ENCODE measurements at places on chromosomes 2 and 18.
A peak's percentile ranks its signal among the peaks of the same experiment; 100 is the strongest.

DNA sequence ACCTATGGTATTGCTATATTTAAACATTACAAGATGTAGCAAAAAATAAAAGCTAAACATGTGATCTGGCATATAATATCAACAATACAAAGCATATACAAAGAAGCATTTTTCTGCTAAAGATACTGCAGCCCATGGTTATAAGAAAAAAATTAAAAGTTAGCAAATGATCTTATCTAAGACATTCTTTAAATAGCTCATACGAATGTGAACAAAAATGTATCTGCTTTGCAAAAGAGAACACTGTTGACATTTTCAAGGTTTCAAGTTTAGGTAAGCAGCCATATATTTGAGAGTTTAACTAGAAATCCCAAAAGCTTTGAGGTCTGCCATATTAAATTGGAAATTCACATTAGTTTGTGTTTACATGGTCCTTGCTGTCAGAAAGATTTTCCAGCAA is 301.0 kb upstream of the SLC39A10 start:
- no peak for DNase-seq

DNA sequence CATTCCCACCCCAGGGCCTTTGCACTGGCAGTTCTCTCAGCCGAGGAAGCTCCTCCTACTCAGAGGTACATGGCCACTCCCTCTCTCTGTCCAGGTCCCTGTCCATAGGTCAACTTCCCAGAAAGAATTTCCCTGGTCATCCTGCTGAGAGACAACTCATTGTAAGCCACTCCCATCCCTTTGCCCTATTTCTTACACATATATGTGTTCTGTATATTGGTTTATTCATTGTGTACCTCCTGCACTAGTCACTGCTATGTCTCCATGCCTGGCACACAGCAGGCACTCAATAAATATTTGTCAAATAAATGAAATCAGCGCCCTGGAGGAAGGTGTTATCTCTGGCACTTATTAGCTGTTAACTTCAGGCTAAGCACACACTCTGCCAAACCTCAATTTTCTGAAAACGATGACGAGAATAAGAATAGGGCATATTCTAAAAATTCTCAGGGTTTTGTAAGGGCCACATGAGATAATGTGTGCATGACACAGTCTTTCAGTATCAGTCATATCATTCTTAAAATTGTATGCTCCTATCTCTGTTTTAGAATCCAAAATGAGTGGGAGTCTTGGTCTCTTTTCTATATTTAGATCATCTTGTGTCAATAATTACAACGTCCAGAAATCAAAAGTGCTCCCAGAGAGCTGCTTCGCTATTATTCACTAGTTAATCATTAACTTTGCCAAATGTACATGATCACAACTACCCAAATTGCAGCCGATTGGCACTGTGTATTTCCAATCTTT is 198.0 kb downstream of the ALK start:
- peak; percentile 68 for DNase-seq

GRCh38 chr2:130756053-130756873 is 923 bp downstream of the AMER3 start:
- DNase-seq, result peak; percentile 61

DNA sequence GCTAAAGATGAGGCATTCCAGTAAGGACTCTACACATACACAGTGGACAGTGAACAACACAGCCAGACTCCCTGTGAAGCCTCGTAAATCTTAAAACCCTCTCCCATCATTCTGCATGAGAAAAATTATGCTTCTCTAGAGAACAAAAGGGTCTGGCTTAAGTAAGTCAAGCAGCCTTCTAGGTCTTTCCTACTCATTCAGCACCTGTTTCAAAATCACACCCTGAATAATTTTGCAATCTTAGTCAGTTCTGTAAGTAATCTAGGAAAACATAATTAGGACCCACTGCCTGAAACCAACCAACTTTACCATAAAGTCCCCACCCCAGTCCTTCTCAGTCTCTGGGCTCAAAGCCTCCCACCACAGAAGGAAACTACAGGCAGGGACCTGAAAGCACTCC is 19.7 kb downstream of the IAH1 start:
- no peak for DNase-seq

DNA sequence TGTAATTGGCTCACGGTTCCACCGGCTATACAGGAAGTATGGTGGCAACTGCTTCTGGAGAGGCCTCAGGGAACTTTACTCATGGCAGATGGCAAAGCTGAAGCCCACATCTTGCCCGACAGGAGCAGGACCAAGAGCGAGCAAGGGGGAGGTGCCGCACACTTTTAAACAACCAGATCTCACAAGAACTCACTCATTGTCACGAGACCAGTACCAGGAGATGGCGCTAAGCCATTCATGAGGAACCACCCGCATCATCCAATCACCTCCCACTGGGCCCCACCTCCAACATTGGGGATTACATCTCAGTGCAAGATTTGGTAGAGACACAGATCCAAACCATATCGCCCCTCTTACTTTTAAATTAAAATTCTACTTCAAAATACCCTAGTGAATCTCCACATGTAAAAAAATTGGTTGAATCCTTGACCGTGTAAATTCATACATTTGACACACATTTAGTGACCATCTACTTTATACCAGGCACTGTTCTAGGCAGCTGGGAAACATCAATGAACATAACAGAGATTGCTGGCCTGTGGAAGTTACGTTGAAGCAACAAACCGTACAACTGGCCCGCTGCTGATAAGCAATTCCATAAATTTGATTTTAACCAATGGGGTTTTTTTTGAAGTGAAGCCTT is 87.6 kb downstream of the ALPK2 start:
- no peak for DNase-seq

- DNase-seq, result no peak
Measured at GRCh38 chr2:148726228-148726627, 81.7 kb downstream of the EPC2 start.

DNA sequence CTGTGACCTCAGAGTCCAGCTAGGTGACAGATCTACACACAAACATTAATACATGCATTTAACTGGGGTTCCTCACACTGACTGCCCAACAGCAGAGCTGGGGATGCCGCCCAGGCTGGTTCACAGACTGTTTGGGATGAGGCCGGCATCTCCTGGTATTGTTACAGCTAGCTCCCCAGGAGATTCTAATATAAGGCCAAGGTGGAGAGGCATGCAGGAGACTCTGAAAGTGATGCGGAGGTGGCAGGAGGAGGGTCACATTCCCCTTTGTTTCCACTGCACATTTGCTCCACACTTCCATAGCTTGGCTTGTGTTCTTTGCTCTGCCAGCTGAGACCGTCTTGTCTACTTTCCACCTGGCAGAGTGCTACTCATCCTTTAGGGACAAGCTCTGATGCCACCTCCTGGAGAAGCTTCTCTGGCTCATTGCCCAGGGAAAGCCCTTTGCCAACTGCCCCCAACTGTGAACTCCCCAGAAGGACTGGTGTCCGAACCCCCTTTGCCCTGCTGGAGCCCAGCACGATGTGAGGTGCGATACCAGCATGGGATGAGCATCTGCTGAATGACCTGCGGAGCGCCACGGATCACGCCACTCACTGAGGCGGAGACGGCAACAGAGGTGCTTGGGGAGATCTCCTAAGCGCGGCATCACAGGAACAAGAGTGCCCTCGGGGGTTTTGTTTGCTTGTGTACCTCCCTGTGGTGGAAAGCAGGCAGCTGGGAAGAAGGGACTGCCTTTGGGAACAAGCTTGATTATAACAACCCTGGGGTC is 88.8 kb downstream of the UXS1 start:
- no peak for DNase-seq

DNA sequence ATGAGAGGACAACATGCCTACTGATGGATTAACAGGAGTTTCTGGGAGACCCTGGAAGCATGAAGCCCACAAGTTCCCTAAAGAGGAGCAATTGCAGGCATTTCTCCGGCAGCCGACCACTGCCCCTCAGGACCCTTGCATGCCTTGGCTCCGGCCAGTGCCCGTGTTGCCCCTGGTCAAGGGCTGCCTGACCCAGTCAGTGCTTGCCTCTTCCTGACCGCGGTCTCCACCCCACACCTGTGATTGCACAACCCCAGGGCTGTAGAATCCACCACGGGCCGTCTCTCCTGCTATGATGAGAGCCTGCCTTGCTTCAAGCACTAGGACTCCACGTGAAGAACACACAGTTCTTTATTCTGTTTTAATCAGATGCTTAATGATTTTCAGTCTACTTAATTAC is 127.5 kb downstream of the GLI2 start:
- DNase-seq, result no peak

- peak; percentile 30 for DNase-seq
Measured at GRCh38 chr18:57859314-57859713, 56.2 kb upstream of the ATP8B1 start.

DNA sequence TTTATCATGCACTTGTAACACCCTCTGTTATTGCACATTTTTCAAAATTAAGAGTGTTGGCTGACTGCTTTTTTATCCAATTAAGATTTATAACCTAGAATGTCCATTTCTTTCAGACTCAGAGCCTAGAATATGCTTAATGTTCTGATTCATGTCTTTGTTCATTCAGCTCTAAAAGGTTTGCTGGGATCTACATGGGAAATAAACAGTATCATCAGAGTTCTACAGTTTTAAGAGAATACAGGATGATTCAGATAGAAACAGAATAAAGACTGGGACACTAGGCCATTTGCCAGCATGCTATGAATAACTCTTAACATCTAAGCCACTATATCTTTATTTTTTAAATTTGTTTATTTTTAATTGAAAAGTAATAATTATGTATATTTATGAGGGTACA is 713.7 kb upstream of the CHAC2 start:
- DNase-seq, result no peak

GRCh38 chr2:232174662-232175061 is 203.9 kb upstream of the ALPP start:
- DNase-seq, result no peak

DNA sequence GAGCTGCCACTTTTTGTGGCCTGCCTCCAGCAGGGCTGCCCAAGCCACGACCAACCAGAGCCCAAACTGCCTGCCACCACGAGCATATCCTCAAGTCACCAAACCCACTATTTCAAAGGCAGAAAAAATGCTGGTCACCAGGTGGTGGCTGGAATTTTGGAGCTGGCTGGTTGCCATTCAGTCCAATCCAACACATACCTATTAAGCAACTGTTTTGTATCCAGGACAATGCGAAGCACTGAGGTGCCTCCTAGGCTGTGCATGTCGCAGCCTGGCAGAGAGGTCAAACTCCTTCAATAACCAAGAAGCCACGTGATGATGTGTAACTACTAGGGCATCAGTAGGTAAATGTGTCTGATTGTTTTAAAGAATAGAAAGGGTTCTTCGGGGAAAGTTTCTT is 108.3 kb upstream of the PPP1CB start:
- DNase-seq, result no peak

- no peak for DNase-seq
Measured at GRCh38 chr2:98901702-98902101, 34.3 kb downstream of the CRACDL start.
